A172 (cell line): ENCODE measurements at places on chromosomes 6 and 20.

DNA sequence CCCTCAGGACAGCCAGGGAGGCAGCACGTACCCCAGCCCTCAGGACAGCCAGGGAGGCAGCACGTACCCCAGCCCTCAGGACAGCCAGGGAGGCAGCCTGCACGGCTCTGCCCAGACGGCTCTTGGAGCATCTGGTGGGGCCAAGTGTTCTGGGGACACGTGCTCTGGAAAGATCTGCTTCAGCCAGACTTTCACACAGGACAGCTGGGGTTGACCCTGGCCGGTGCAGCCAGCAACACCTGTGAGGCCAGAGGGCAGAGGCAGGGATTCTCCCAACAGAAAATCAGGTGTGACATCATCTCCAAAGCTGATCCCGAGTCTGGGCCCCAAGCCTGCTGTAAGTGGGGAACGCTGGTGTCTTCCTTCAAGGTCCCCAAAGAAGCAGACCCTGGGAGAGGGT, 55.5 kb upstream of the SLCO4A1 start:
- no peak for DNase-seq

GRCh38 chr6:5215799-5216198, 45.0 kb downstream of the LYRM4 start:
- no peak for DNase-seq

DNA sequence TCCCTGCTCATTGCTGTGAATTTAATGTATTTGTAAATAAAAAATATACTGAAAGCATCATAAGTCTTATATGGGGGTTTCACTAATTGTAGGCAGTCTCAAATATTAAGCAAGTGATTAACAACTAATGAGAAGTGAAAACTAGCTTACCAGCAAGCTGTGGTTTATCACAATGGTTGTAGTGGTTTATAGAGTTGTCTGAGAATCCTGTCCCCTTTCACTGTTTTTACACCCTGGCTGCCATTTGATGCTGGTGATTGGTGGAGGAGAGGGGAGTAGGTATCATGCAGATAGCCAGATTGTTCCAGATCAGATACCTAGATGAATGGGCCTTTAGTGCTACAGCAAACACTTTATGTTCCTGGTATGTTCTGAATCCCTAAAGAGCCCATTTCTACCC, 6.0 kb downstream of the MKKS start:
- DNase-seq, result no peak

- no peak for DNase-seq
Measured at GRCh38 chr20:18614244-18614643, 26.4 kb downstream of the DTD1 start.

DNA sequence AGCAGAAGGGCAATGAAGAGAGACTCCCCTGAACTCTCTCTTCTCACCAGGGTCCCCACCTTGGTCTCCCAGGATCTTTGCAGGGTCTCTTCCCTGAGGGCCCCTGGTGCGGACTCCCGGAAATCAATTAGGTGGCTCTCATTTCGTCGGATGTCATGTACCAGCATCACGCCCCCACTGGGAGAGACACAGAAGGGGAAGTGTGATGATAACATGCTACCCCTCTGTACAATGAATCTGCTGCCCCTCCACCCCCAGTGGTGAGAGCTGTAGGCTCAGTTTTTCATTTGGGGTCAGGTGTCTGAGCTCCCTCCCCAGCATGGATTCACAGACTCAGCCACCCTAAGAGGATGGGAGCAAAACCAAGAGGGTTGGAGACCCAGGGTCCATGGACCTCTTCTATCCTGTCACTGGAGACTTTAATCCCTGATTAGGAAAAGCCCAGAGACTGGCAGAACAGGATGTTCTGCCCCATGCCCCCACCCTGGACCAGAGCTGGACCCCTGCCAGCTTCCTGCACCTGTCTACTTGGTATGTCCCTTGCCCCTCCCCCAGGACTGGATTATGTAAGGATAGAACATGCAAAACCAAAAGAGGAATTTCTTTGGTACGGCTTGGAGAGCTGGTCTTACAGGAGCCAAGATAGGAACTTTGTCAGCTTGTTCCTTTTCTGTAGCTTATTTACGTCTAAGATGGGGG, 11.1 kb downstream of the GGT7 start:
- no peak for DNase-seq

DNA sequence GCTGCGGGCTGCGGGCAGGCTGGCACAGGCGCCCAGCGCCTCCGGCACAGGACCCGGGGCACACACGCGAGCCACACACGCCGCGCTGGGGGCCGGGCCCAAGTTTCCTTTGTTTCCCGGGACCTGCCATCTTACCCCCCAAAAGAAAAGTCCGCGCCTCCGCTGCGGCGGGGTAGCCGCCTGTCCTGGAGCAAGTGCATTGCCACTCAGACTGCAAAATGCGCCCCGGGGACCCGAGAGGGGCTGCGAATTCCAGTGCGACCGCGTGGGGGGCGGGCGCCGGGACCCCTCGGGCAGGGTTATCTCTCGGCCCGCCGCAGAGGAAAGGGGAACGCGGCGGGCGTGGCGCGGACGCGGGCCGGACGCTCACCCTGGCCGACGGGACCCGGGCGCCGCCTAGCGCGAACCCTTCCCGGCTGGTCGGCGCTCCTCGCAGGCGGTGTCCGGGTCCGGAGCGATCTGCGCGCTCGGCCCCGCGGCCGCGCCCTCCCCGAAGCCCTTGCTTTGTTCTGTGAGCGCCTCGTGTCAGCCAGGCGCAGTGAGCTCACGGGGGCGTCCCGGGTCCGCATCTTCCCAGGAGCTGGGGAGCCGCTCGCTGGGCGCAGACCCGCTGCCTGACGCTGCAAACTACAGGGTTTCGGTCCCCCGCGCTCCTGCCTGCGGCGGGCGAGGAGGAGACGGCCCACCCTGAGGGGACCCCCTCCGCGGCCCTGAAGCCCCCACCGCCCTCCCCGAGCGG, 639 bp upstream of the CD24 start:
- no peak for DNase-seq

GRCh38 chr6:37926661-37927060, 107.1 kb downstream of the ZFAND3 start:
- DNase-seq, result no peak

DNA sequence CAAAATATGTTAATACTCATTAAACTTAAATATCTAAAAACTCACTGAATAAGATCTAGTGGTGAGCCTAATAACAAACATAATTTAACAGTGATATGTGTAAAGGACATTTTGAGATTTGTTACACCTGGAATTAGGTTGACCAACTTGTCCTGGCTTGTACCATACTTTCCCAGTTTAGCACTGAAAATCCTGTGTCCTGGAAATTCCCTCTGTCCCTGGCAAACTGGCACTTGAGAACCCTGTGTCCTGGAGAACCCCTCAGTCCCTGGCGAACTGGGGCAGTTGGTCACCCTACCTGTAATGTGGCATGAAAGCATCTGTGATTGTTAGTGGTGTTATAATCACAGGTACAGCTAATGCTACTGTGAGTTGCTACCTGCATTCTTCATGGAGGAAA, 6.9 kb upstream of the PRND start:
- DNase-seq, result no peak

GRCh38 chr6:20252311-20252710, 40.0 kb upstream of the MBOAT1 start:
- no peak for DNase-seq

GRCh38 chr20:32634041-32634805, 39.5 kb downstream of the C20orf203 start:
- DNase-seq, result no peak

- no peak for DNase-seq
Measured at GRCh38 chr20:2814076-2814475, 711 bp upstream of the C20orf141 start.
